ENCODE measurements at places on chromosomes 2 and 18. TPM values are rescaled to one million over a fixed set of nuclear protein-coding genes. Genes with fewer than 3 reads are reported as not detected.

GRCh38 chr2:74096052-74096451 lies 51.7 kb downstream of the BOLA3 start:
- DNase-seq, result peak; percentile 31

DNA sequence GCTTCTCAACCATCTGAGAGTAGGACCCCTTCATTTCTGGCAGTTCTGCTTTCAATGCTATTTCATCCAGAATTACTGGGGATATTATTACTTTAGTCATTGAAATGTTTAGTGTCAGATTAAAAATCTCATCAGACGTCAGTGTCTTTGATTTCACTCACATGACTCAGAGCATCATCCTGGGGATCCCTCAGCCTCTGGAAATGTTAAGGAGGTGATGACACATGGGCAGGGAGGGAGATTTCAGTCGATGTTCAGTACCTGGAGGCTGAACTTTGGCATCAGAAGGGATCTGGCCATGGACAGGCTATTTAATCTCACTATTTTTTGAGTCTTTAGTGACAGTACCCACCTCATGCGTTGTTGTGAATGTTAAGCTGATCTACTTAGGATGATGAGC lies 39.1 kb downstream of the OSBPL6 start:
- no peak for DNase-seq

DNA sequence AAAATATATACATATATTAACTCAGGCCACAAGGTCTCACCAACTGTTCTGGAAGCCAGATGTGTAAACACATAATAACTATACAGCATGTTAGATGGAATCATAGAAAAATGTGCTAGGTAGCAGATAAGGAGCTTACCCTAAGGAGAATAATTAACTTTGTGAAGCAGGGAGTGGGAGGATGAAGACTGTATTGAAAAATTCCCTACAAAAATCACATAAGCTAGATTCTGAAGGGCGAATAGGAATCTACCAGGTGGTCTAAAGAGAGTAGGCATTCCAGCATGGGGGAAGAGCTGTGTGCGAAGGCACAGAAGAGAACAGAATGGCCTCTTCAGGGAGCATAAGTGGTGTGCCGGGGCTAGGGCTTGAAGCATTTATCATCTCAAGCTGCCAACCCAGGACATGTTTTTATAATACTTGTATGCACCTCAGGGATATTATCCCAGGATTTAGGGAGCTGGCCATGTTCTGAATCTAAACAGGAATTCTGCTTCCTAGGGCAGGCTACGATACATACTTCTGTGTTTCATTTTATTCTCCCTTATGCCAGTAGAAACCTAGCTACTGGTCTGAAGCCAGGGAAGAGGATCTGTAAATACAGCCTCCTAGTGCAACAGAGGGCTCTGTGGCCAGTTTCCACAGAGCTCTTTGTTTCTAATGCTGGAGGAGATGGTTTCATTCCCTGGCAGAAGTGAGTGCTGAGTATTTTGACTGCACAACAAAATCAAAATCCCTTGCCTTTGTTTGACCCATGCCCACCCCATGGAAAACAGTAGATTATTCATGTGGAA lies 56.7 kb downstream of the NEMP2 start:
- peak; percentile 45 for DNase-seq

DNA sequence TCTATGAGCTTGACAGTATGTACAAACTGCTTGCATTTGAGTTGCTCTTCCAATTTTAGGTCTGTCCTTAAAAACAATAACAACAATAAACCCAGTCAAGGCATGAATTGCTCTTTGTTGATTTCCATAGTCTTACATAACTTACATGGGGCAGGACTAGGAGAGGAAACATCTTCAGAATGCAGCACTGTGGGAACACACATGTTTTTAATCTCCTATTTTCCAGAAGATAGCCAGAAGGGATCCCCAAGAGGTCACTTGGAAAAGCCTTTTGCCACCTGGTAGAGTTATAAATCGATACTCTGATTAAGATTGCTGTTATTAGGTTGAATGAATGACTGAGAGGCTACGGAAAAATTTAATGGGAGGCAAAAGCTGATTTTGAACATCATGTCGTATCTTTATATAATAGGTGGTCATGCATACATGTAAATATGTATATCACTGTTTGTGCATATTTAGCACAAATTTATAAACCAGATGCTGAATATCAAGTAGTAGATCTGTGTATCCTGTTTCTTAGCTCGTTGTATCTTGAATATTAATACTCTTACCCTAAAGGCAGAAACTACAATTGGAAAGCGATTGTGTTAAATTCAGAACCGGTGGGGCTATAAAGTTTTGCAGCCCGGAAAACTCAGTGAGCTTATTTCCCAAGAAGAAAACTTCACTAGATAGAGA lies 479.4 kb upstream of the TCF4 start:
- DNase-seq, result no peak

GRCh38 chr2:211835695-211836094 lies 702.9 kb downstream of the ERBB4 start:
- no peak for DNase-seq

DNA sequence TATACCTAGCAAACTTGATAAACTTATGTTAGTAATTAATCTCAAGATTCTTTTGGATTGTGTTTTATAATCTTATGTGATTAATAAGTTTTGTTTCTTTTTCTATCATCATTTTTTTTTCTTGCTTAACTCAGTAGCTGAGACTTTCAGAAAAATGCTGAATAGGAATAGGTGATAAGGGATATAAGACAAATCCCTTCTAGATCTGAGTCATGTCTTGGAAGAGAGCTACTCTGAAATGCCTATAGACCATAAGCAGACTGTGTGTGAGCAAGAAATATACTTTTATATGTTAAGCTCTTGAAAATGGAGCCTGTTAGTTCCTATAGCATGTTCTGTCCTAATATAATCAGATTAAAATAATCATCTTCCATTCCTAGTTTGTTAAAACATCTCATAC lies 29.6 kb downstream of the CYBRD1 start:
- no peak for DNase-seq

GRCh38 chr18:12248926-12249720 lies 5.0 kb upstream of the CIDEA start:
- no peak for DNase-seq

Gene NPPC
- not detected for total RNA-seq

Gene MLPH
- total RNA-seq, result 117 TPM

Measured in left colon (tissue), 2 donors.